SK-N-MC (cell line): ENCODE measurements at places on chromosomes 1 and 21.
A peak's percentile ranks its signal among the peaks of the same experiment; 100 is the strongest.

GRCh38 chr21:24205319-24205718 lies 1402.0 kb downstream of the MRPL39 start:
- DNase-seq = no peak

- no peak for DNase-seq
Measured at GRCh38 chr1:90977522-90977921, 44.3 kb downstream of the ZNF644 start.

DNA sequence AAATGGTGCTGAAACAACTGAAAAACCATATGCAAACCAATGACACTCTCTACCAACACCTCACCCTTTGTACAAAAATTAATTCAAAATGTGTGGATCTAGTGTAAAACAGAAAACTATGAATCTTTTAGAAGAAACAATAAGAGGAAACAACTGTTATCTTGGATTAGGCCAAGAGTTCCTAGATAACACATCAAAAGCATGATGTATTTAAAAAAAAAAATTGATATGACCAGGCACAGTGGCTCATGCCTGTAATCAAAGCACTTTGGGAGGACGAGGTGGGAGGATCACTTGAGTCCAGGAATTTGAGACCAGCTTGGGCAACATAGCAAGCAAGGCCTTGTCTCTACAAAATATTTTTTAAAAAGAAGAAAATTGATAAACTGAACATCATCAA lies 79.0 kb downstream of the EIF4G3 start:
- no peak for DNase-seq

DNA sequence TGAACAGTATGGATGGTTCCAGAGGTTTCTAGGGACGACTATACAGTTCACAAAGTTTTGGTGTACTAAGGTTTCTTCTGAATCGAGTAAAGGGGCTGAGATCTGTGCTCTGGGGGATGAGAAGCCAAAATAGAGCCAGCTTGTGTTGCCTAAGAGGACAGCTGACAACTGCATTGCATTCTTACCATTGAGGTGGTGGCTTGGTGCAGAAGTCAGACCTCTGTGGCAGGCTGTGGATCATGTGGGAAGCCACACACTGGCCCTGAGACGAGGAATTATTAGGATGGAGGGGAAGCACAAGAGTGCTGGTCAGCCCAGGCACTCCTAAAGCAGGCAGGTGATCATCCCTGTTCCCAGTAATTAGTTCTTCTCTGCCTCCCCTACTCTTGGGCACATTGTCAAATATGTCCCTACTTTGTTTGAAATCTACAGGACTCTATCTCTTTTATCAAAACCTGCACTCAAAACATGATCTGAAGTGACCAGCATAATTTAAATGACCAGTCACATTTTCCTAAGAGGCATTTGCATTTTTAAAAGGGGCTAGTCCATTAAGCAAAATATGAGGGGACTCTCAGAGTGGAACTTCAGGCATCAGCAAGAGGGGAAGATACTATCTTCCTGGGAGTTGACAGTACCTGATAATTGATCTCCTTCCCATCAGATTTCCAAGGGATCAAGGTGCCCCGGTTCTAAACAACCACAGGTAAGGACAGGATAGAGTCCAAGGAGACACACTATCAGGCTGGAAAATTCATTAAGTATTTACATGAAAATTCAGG lies at the start of gene FCRLB:
Gene FCRLB (plus strand): TSS at position 589 of the 782 bp plus-strand sequence. CDS start 1,129 bp downstream, outside the sequence.
- DNase-seq = no peak

DNA sequence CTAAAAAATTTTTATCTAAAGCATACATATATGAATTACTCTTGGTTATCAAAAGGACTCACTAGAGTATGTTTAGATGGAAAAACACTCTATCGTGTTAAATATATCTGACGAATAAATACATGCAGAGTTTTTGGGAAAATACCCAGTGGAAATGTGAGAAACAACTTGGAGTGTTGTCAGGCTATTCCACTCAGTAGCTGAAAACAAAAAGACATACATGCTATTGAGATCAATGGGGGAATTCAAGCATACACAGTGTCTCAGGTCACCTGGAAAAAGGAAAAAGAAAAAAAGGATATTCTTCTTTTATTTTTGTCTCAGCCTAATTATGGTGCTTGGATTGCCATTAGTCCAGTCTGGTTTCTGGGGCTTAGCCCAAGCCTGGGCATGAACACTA lies 247.0 kb upstream of the LYPLAL1 start:
- no peak for DNase-seq

DNA sequence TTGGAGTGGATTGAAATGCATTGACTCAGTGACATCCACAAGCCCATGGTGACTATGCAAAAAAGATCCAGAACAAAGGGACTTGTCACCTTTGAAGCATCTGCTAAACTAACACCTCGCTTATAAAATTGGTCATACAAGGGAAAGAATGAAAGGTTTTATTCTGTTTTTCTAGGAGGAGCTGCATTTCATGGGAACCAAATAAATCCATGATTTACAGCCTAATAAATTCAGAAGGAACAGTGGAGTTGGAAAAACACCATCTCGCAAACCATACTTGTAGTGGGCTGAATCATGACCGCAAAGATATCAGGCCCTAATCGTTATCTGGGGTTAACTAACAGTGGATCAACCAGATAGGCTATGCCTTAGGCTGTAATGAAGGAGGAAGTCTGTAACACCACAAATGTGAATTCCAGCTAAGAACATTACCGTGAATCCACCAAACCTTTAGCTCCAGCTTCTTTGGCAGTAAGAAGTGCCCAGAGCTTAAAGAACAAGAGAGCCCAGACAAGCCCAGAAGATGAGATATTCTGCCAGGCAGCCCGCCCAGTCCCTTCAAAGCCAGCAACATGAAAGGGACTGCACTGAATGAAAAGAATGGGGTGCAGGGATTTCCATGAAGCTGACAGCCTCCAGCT lies 27.4 kb downstream of the RSPH1 start:
- DNase-seq = no peak

DNA sequence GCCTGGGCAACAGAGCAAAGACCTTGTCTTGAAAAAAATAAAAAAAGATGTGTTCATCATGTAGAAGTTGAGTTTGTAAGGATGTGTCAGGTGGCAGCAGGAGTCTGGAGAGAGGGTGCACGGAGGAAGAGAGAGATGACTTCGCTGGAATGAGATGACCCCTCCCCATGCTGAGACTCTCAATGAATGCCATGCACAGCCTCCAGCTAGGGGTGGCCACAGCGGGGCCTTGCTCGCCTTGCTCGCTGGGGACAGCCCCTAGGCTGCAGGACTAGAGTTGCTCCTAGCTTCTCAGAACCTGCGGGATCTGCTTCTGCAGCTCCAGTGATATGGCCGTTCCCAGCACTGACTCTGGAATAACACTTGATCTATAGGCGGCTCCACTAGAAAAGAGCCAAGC lies 6.6 kb upstream of the C2CD2 start:
- no peak for DNase-seq

DNA sequence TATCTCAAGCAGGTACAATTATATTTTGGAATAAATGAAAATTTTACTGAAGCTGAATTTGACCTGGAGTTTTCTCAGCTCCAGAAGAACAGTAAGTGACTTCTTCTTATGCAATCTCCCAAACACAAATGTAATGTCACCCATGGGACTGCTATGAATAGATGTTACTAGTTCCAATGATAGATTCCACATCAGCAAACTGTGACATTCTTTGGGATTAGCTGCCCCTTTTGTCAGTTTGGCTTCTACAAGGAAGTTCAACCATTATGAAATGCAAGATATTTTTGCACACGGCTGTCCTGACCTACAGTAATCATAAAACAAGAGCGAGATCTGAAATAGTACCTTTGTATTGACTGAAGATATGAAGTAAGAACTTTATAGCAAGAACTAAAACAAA lies 27.8 kb upstream of the TSNAX start:
- no peak for DNase-seq

DNA sequence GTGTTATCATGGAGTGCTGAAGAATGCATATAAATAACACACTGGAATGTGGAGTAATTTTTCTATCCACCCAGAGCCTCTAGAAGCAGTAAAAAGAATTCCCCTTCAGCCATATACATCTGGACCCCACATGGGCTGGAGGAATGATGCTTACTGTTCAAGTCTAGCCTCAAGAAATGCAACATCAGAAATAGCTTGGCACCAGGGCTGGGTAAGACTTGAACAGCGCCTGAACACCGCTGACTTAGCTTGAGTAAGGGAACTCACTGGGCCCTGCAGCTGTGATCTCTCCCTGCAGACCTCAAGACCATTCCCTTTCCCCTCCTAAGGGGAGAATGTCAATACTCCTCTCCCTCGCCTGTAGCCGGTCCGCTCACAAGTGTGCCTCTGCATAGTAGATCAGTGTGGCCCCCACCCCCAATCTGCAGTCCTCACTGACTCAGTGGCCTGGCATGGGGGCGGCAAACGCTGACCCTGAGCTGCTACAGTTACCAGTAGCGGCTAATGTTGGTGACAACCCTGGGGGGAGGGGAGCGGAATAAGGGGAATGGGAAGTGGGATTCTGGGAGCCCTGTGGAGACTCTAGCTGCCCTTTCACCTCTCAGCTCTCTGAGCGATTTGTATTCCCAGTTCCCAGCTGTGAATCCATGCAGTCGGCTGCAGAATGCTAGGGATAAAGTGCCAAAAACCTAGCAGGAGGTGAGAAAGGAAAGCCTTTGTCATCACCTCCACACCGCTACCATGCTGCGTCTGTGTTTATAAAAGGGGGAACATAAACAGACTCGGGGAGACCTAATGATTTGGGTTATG lies 483.9 kb downstream of the DISC1 start:
- DNase-seq = peak; percentile 42

- DNase-seq = no peak
Measured at GRCh38 chr1:1788646-1789431, 10.6 kb upstream of the NADK start.

DNA sequence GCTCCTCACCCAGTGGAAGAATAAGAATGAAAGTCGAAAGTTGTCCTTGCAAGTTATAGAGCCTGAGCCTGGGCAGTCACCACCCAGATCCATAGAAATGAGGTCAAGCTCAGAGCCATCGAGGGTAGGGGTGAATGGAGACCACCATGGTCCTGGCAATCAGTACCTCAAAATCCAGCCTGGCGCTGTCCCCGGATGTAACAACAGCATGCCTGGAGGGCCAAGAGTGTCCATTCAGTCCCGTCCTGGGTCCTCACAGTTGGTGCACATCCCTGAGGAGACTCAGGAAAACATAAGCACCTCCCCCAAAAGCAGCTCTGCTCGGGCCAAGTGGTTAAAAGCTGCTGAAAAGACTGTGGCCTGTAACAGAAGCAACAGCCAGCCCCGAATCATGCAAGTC lies 41.8 kb downstream of the PLPPR4 start:
- DNase-seq = no peak

GRCh38 chr21:39050841-39051587 lies 132.2 kb downstream of the PSMG1 start:
- no peak for DNase-seq

DNA sequence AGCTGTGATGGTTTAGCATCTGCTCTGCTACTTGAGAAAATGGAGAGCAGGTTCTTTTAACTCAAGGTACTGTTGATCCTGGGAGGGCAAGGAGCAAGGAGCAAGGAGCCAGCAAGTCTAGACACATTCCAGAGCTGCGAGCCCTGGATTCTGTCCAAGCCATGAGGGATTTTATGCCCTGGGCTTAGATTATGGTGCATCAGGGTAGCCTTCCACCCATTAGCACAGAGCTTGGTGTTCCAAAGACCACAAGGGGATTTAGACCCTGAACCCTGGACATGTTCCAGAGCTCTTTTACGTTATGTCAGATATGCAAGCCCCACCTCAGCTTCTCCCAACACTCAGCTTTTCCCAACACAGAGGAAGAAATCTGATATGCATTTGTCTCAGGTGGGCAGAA lies 2.0 kb upstream of the OR14I1 start:
- no peak for DNase-seq
